AG09309 (cell line): ENCODE measurements at places on chromosomes 5 and 9.
A peak's percentile ranks its signal among the peaks of the same experiment; 100 is the strongest.

DNA sequence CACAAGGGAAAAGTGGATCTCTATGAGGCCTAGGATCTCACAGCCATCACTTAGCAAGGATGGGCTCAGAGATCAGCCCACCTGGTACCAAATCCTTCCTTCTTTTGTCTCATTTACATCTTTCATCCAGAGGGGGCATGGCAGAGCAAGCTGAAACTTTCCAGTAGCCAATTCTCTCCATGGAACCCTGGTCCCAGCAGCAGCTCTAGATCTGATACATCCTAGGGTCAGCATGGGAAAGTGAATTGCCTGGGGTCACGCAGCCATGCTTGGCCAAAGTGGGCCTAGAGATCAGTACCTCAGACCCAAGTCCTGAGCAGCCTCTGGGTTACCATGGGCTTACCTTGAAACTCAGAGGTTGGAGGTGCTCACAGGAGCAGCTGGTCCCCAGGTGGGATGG, 170.5 kb downstream of the GABBR2 start:
- no peak for DNase-seq

DNA sequence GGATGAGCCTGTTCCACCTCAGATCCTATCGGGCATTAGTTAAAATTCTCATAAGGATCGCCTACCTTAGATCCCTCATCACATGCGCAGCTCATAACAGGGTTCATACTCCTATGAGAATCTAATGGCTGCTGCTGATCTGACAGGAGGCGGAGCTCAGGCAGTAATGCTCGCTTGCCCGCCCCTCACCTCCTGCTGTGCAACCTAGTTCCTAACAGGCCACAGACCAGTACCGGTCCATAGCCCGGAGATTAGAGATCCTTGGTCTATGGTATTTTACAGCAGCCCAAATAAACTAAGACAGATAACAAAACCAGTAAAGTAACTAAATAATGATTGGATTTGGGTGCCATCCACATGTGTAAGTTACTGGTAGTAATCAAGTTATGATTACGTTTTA, 17.5 kb downstream of the GOLPH3 start:
- DNase-seq: no peak

DNA sequence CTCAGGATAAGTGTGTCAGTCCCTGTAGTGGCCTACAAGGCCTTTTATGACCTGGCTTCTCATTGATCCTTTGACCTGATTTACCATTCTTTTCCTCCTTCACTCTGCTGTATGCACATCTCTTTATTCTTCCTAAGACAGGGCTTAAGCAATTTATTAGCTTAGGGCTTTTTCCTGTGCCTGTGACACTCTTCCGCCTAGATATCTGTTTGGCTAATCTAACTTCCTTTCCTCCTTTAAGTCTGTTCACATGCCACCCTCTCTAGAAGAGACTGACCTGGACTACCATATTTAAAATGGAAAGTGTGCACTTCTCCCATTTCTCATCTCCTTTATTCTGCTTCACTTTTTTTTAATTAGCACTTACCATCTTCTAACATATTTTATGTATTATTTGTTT, 29.1 kb downstream of the FOCAD start:
- no peak for DNase-seq

GRCh38 chr5:31983851-31984250, 190.3 kb downstream of the GOLPH3 start:
- peak; percentile 11 for DNase-seq

- no peak for DNase-seq
Observed at GRCh38 chr5:149100331-149100730, 37.5 kb upstream of the SH3TC2 start.

GRCh38 chr9:129126749-129127618, 15.8 kb downstream of the PTPA start:
- DNase-seq: no peak
